Psoas muscle (tissue), 8 donors: ENCODE measurements at places on chromosomes 3 and 15. TPM values are rescaled to one million over a fixed set of nuclear protein-coding genes. Genes with fewer than 3 reads are reported as not detected.

The TMC3 gene
- polyA plus RNA-seq: not detected

The COL6A5 gene
- not detected for polyA plus RNA-seq

The RTP1 gene
- polyA plus RNA-seq: not detected

The STRC gene
- not detected for polyA plus RNA-seq

The KLHL6 gene
- 0.13 TPM for polyA plus RNA-seq

The SNTN gene
- polyA plus RNA-seq: not detected

The CRBN gene
- 17.9 TPM for polyA plus RNA-seq

The IMPG2 gene
- polyA plus RNA-seq: 0.08 TPM

The RASL12 gene
- polyA plus RNA-seq: 3.0 TPM

The XCR1 gene
- polyA plus RNA-seq: 0.07 TPM

The ADAMTSL3 gene
- 0.77 TPM for polyA plus RNA-seq

The CEMIP gene
- 0.01 TPM for polyA plus RNA-seq

The MEX3B gene
- 0.57 TPM for polyA plus RNA-seq

The ZPLD1 gene
- not detected for polyA plus RNA-seq

The TJP1 gene
- polyA plus RNA-seq: 8.6 TPM

DNA sequence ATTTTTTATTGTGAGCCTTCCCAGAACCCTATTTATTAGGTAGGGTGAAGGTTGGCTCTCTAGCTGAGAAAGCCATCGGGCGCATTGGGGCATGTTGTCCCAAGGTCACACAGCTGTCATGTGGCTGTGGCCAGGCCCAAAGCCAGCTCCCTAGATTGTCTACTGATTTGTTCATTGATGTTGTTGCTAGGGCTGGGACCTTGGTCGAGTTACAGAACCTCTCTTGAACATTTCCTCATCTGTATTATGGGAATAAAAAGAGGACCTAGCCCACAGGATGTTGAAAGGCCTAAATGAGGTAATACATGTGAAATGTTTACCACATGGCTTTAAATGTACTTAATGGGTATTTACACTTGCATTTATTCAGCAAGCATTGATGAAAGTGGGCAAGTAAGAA is 252.5 kb downstream of the SUCLG2 start:
- no peak for DNase-seq
- H3K36me3 ChIP-seq: peaks cover 16% of the 10 kb centered on the region
- H3K27ac ChIP-seq: no peak overlapping the region

GRCh38 chr3:188233320-188233719 is 79.4 kb downstream of the LPP start:
- H3K27me3 ChIP-seq: no peaks in the 10 kb centered on the region
- H3K36me3 ChIP-seq: no peaks in the 10 kb centered on the region
- DNase-seq: no peak
- peaks cover 50% of the 10 kb centered on the region for H3K4me1 ChIP-seq

DNA sequence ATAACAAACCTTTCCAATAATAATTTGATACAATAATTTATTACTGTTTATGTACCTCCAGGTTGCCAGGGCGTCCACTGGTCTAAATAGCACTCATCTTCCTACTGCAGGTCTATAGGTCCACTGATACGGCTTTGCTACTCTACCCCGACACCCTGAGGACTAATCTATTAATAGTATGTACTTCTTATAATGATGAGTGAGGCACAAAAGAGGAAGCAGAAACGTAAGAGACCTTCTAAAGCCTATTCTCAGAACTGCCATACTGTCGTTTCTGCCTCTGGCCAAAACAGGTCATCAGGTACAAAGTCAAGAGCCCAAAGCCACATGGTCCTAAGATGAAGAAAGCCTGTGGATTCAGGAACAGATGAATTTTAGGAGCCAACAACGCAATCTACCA is 163.2 kb upstream of the GRM7 start:
- no peaks in the 10 kb centered on the region for H3K4me1 ChIP-seq
- no peak for DNase-seq
- no peak overlapping the region for H3K4me3 ChIP-seq
- H3K27ac ChIP-seq: no peak overlapping the region
- no peaks in the 10 kb centered on the region for H3K27me3 ChIP-seq
- H3K36me3 ChIP-seq: no peaks in the 10 kb centered on the region

DNA sequence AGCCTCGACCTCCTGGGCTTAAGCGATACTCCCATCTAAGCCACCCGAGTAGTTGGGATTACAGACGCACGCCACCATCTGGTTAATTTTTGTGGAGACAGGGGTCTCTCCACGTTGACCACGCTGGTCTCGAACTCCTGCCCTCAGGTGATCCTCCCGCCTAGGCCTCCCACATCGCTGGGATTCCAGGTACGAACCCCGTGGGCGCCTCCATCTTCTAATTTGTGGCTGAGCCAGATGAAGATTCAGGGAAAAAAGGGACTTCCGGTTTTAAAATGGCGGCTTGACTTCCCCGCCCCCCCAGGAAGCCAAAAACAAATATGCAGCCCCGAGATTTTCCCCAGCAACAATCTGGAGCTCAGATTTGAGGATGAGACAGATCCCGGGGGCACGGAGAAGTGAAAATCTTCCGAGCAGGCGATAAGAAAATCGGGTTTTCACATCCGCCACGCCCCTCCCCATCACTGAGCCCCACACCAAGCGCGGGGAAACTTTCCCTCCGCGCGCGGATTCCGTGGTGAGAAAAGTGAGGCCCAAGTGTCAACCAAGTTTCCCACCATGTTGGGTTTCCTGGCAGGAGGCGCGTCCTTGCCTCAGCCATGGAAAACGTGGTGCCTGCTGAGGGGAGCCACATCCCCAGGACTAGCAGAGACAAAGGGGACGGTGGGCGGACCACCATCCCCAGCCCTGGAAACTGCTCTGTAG is 15.4 kb downstream of the CHST14 start:
- no peak for DNase-seq
- no peak overlapping the region for H3K27ac ChIP-seq
- no peaks in the 10 kb centered on the region for H3K27me3 ChIP-seq
- H3K4me3 ChIP-seq: no peak overlapping the region
- no peaks in the 10 kb centered on the region for H3K4me1 ChIP-seq

DNA sequence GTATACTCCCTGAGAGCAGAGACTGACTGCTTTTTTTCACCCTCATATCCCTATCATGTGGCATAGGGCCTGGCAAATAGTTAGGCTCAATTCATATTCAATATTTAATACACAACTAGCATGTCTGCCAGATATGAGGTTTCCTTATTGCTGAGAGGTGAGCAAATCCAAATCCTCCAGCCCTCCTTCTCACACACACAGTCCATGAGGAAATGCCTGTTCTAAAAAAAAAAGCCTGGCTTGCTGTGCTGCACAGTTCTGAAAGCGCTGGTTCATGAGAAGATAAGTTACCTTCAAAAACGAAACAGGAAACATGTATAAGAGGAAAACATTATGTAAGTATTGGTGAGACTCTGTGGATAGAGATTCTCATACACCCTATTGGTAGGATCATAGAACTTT is 15.5 kb upstream of the ACAP2 start:
- H3K4me3 ChIP-seq: no peak overlapping the region
- no peaks in the 10 kb centered on the region for H3K36me3 ChIP-seq
- H3K4me1 ChIP-seq: no peaks in the 10 kb centered on the region
- no peak for DNase-seq
- no peaks in the 10 kb centered on the region for H3K27me3 ChIP-seq
- H3K27ac ChIP-seq: no peak overlapping the region

DNA sequence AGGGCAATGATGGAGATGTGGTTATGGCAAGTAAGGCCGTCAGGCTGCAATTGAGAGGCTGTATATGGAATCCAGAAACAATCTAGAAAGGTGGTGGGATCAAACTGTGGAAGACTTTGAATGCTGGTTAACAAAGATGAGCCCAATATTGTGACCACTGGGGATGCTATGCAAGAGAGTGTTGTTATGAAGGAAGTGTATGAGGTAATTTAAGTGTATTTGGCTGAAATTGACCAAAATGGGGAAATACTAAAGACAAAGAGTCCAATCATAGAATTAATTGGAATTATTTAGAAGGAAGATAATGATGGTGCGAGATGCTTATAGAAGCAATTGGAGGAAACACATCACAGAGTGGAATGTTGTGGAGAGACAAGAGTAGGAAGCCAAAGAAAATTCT is 24.5 kb downstream of the BTLA start:
- no peaks in the 10 kb centered on the region for H3K4me1 ChIP-seq
- H3K4me3 ChIP-seq: no peak overlapping the region
- H3K27me3 ChIP-seq: no peaks in the 10 kb centered on the region
- DNase-seq: no peak
- H3K27ac ChIP-seq: no peak overlapping the region

GRCh38 chr3:31531452-31531991 is 1.2 kb upstream of the STT3B start:
- no peaks in the 10 kb centered on the region for H3K27me3 ChIP-seq
- H3K4me1 ChIP-seq: peaks cover 21% of the 10 kb centered on the region
- peak overlapping the region; percentile 99 for H3K27ac ChIP-seq
- H3K4me3 ChIP-seq: peak overlapping the region; percentile 88
- DNase-seq: no peak

- no peaks in the 10 kb centered on the region for H3K4me1 ChIP-seq
- no peak for DNase-seq
- H3K27me3 ChIP-seq: no peaks in the 10 kb centered on the region
- H3K27ac ChIP-seq: no peak overlapping the region
- H3K36me3 ChIP-seq: no peaks in the 10 kb centered on the region
Measured at GRCh38 chr3:177491296-177492032, 294.2 kb upstream of the TBL1XR1 start.

DNA sequence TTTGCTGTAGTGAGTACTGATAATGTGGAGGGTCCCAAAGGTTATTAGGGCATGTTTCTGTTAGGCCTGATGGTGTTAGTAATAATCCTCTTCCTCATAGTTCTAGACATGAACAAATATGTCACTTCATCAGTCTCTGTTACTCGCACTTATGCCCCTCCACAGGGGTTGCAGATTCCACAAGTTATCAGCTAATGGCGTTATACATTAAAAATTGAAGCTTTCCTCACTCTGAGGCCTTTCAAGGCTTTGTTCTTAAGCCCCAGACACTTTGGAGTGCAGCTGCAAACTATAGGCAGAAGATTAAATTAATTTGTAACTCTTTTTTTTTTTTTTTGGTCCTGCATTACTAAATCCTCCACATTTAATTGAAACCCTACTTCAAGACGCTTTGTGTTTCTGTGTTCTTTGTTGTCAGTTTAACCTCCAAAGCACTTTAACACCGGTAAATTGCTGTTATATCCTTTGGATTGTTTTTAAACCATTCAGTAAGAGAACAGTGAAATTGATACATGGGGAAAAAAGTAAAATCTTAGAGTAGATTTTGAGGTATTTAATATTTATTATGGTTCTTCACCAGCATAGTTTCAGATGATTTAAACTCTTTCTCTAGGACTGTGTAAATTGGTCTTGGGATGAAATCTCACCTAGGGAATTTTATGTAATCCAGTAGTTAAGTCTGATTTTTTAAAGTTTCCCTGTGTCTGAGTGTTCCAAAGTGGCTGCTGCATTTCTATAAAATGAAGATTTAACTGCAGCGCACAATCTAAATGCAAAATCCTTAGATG is 103.1 kb upstream of the SKOR1 start:
- no peaks in the 10 kb centered on the region for H3K27me3 ChIP-seq
- H3K27ac ChIP-seq: no peak overlapping the region
- no peaks in the 10 kb centered on the region for H3K36me3 ChIP-seq
- DNase-seq: no peak
- H3K4me3 ChIP-seq: no peak overlapping the region

- no peak overlapping the region for H3K4me3 ChIP-seq
- H3K27me3 ChIP-seq: no peaks in the 10 kb centered on the region
- H3K27ac ChIP-seq: no peak overlapping the region
- no peak for DNase-seq
Measured at GRCh38 chr15:94532226-94532625, 300.9 kb downstream of the MCTP2 start.

- no peaks in the 10 kb centered on the region for H3K27me3 ChIP-seq
- H3K36me3 ChIP-seq: peaks cover 16% of the 10 kb centered on the region
- no peak for DNase-seq
- no peak overlapping the region for H3K4me3 ChIP-seq
Measured at GRCh38 chr3:141382571-141382970, 14.3 kb downstream of the ZBTB38 start.

GRCh38 chr15:26126819-26127387 is 263.8 kb upstream of the ATP10A start:
- H3K4me1 ChIP-seq: no peaks in the 10 kb centered on the region
- H3K27me3 ChIP-seq: no peaks in the 10 kb centered on the region
- no peak overlapping the region for H3K4me3 ChIP-seq
- DNase-seq: no peak
- H3K27ac ChIP-seq: no peak overlapping the region
- H3K36me3 ChIP-seq: no peaks in the 10 kb centered on the region

- H3K4me3 ChIP-seq: no peak overlapping the region
- H3K27me3 ChIP-seq: no peaks in the 10 kb centered on the region
- H3K27ac ChIP-seq: no peak overlapping the region
- H3K4me1 ChIP-seq: no peaks in the 10 kb centered on the region
Measured at GRCh38 chr3:158460926-158461325, 110.1 kb upstream of the MLF1 start.

- peaks cover 11% of the 10 kb centered on the region for H3K4me1 ChIP-seq
- no peak for DNase-seq
- no peaks in the 10 kb centered on the region for H3K27me3 ChIP-seq
- H3K4me3 ChIP-seq: no peak overlapping the region
- no peak overlapping the region for H3K27ac ChIP-seq
- no peaks in the 10 kb centered on the region for H3K36me3 ChIP-seq
Measured at GRCh38 chr3:156461889-156462288, 93.0 kb downstream of the SSR3 start.

- no peak overlapping the region for H3K27ac ChIP-seq
- DNase-seq: no peak
- no peaks in the 10 kb centered on the region for H3K4me1 ChIP-seq
- no peaks in the 10 kb centered on the region for H3K27me3 ChIP-seq
Measured at GRCh38 chr3:195466251-195466650, 23.4 kb upstream of the ACAP2 start.

- H3K4me1 ChIP-seq: peaks cover 16% of the 10 kb centered on the region
- H3K27ac ChIP-seq: no peak overlapping the region
- no peak overlapping the region for H3K4me3 ChIP-seq
- DNase-seq: no peak
Measured at GRCh38 chr3:148642214-148642613, 55.5 kb upstream of the AGTR1 start.

DNA sequence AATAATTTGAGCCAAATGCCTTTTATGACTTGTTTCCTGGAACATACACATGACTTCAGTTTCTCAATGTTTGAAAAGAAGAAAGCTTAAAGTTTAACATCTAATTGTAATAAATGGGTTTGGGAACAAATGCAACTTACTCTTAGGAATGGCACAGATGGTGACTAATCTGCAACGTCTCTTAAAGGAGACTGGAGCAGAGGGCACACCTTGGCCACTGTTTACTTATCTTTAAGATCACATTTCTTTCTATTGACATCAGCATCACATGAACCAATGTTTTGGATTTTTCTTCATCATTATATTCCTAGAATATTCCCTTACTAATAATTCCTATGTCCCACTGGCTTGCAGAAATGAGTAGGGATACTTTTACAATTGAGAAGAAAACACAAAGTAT is 229.5 kb downstream of the CHL1 start:
- no peak overlapping the region for H3K4me3 ChIP-seq
- no peaks in the 10 kb centered on the region for H3K27me3 ChIP-seq
- no peaks in the 10 kb centered on the region for H3K36me3 ChIP-seq
- H3K27ac ChIP-seq: no peak overlapping the region

DNA sequence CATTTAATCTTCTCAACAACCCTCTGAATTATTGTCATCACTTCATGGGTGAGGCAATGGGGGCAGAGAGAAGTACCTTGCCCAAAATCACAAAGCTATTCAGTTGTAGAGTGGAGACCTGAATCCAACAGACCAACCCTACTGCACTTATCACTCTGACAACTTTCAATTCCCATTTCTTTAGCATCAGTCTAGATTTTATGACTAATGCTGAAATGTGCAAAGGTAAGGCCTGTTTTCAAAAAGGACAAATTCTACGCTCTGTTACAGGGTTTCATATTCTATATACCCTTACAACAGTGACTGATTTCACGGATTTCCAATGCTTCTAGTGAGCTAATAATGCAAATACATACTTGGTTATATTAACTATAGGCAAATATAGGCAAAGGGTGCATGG is 286.0 kb downstream of the ADAMTS17 start:
- no peak overlapping the region for H3K27ac ChIP-seq
- peaks cover 9% of the 10 kb centered on the region for H3K4me1 ChIP-seq
- no peaks in the 10 kb centered on the region for H3K36me3 ChIP-seq
- H3K27me3 ChIP-seq: no peaks in the 10 kb centered on the region
